Upper lobe of left lung (tissue), 6 donors: ENCODE measurements at places on chromosomes 11 and 22.

DNA sequence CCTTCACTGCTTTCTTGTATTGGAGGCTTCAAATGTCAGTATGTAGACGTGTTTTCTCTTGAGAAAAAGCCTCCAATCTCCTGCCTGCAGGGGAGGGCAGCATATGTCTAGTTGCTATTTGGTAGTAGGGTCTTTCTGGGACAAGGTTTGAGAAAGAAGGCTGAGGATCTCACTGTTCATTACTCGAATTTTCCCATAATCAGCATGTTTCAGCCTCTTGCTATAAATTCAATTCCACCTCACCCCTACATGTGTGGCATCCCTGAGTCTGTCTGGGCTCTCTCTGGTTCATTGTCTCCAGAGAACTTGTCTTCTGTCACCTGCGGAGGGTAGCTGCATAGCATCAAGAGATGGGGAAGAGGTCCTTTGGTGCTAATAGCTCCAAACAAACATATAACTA is 19.5 kb upstream of the CCDC83 start:
- DNase-seq, result no peak

GRCh38 chr11:134853992-134854991 is 442.2 kb upstream of the B3GAT1 start:
- no peak for DNase-seq

- no peak for DNase-seq
Observed at GRCh38 chr11:88360141-88360540, 22.6 kb upstream of the CTSC start.

DNA sequence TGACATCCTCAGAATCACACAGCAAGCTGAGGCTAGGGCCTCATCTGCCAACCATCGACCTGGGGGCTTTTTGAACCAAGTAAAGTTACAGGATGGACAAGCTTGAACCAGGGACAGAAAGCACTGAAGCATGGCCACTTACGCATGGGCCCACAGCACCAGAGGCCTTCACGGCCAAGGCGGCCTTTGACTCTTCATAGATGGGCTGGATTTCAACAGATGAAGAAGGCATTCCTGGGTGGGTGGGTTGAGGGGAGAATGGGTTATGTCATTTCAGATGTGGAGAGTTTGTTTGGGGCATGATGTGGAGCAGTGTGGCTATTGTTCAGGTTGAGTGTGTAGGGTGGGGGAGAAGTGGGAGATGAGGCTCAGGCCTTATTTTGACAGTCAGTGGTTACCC is 60.2 kb downstream of the LRRC32 start:
- DNase-seq, result no peak

DNA sequence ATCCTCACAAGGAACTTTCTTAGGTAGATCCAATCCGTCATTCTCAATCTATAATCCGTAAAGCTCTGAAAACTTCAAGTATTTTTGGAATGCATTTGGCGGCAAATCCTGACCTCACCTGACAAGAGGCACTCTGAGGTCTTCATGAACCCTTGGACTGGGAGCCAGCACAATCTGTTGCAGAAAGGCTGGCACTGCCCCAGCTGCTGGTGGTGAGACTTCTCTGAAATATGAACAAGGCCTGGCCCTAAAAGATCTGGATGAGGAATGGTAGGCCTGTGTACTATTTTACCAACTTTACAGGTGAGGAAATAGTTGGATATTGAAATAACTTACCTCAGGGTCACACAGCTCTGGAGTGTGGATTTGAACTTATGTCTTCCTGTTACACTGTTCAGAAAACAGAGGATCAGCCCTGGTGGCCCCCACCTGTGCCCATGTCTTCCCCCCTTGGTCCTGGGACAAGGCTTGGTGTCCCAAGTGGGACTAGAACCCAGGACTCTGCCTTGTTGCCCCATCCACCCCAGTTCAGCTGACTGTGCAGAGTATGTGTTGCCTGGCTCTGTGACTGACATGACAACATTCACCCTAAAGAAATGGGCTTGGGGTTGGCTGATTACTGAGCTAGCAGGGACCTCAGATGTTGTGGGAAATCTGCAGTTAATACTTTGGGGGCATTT is 471.4 kb downstream of the MN1 start:
- DNase-seq, result no peak

DNA sequence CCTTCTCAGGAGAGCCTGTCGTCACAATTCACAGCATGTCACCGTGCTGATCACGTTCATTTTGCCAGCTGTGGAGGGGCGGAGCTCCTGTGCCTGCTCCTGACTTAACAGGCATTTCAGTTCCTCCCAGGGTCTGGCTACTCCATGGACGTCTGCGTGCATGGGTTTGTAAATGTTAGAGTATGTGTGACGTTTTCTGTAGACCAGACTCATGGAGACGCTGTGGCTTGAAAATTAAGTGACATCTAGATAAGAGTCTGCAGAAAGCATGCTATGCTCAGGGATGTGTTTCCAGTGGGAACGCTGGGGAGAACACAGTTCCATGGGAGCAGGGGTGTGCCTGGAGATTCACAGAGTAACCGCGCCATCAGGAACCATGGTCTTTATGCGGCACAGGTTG is 804.0 kb downstream of the TBC1D22A start:
- DNase-seq, result no peak

DNA sequence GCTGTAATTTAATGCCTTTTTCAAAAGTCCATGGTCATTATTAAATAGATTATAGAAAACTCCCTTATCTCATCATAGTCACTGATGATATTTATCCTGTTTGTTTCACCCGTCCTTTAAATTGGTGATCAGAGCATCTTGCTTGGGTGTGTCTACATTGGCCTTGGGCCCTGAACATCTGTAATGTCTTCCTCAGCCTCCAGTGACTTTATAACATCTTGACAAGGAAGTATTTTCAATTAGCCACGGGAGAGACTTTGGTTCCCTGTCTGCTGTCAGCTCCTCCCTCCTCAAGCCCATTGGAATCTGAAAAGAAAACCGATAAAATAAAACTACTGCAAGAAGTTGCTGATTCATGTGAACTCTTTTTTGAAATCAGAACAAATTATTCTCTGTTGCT is 116.9 kb upstream of the TTC12 start:
- DNase-seq, result no peak

DNA sequence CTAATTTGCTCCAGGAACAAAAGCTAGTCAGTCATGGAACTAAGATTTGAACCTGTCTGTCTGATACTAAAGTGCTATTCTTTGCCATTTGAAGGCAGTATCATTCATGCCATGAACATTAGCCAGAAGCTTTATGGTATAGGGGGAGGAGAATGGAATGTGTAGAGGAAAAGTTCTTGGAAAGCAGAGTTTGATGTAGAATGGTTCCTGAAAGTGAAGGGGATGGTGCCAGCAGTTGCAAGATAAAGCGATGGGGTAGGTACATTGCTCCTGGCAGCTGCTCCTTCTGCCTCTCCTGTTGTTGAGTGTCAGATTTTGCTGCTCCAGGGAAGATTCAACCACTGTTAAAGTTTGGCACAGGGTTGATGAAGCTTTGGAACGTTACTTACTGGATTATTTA is 53.4 kb downstream of the ARHGAP42 start:
- no peak for DNase-seq

GRCh38 chr11:31814176-31814868 is 3.2 kb upstream of the PAX6 start:
- no peak for DNase-seq

DNA sequence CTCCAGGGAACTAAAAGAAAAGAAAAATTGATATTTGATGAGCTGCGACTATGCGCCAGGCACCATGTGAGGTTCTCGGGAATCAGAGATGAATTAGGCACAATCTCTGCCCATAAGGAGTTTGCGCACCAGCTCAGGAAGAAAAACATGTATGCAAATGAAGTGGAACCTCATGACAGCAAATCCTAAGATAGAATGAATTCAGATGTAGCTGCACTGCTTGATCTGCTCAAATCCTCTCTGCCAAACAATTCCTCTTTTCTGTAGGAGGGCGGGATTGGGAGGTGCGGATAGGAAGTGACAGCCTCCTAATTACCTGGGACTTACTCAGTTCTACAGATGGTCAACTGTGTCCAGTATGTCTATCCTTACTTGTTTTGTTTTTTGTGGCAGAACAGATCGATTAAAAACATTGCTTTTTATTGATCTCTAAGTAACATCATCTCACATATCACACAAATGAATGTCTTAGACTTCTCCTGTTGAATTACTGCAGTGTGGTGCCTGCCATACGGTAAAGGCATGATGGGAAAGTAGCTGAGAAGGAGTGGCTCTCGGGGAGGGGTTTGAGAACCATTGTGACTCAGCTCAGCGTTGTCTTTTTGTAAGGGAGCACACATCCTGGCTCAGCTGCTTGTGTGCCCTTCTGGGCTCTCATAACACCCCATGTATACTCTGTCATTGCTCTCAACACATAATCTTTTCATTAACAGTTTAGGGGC is 13.9 kb downstream of the CRTAM start:
- DNase-seq, result no peak

GRCh38 chr11:20547411-20547810 is 52.0 kb upstream of the SLC6A5 start:
- DNase-seq, result no peak

- no peak for DNase-seq
Observed at GRCh38 chr22:23553924-23554870, 25.9 kb downstream of the IGLL1 start.

DNA sequence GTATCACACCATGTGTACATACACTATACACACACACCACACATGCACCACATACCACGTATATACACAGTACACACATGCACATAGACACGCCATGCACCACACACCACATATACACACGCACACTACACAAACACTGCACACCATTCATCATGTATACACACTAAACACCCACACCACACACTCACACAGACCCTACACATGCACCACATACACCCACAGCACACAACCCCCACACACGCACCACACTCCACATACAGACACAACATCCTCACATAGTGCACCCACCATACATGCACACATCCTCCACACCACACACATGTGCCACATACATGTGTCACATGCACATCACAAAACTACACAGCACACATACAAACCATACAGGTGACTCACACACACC is 397.1 kb downstream of the TBC1D22A start:
- no peak for DNase-seq

GRCh38 chr11:66981976-66982578 is 7.0 kb downstream of the C11orf86 start:
- no peak for DNase-seq

DNA sequence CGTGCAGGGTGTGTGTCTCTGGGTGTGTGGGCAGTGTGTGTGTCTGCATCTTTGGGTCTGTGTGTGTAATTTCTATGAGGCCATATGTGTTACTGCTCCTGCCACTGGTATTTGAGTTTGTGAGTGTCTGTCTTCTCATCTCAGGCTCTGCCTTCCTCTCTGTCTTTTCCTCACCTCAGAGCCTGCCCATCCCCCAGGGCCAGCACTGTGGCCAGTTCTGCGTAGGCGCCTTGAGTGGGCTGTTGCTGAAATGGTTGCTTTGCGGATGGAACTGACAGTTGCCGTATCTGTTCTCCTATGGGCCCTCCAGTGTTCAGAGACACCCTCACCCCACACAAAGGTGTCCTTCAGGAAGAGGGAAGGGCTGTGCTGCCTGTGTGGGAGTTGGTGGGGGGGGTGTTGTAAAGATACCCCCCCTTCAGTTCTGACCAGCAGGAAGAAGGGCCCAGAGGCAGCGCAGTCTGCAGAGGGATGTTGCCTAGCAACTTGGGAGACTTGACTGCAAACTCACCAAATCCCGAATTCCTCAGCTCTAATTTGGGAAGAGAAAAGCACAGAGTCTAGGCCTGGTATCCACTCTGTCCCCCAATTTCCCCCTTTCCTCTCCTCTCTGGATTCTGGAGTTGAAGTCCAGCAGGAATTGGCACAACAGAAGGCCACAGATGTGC is 2.0 kb upstream of the NRGN start:
- no peak for DNase-seq

DNA sequence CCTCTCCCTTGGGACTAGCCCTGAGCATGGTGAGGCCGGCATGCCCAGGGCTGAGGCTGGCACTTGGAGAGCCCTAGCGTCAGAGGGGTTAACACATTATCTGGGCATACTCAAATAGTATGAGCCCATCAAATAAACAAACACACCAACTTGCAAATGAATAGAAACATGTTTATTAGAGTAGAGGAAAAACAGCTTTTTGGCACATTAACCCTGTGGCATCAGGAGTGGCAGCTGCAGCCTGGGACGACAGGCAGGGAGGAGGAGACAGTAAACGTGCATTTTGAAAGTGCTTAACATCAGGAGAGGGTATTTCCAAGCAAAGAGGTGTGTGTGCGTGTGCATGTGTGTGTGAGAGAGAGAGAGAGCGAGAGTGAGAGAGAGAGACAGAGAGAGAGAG is 684.9 kb downstream of the NTM start:
- DNase-seq, result no peak

DNA sequence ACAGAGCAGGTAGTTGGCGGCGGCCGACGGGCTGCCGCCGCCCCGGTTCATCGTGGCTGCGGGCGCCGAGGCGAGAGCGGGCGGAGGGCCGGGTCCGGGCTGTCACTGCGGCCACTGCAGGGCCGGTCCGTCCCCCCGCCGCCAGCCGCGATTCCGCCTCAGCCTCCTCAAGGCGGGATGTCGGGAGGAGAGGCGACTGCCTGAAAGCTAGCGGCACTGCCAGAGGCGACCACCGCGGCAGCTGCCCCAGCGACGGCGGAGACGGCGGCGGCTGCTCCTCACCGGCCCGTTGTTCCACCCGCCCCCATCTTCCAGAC is 234 bp downstream of the SESN3 start:
- DNase-seq, result no peak

GRCh38 chr11:92822410-92822809 is 147.0 kb upstream of the MTNR1B start:
- DNase-seq, result no peak

DNA sequence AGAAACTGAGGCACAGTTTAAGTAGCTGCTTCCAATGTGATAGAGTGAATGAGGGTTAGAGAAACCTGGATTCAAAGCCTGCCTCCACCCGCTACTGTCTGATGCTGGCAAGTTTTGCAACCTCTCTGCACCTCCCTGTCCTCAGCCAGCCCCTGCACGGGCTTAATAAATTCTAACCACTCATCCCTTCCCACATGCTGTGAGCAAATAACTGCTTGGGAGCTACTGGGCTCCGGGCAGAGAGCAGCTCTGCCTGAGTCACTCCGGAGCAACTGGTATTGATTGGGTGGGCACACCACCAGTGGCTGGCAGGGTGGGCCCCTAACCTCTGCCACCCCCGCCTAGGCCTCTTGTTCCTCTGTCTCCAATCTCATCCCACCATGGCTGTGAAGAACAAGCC is 104.3 kb upstream of the SYT13 start:
- no peak for DNase-seq

DNA sequence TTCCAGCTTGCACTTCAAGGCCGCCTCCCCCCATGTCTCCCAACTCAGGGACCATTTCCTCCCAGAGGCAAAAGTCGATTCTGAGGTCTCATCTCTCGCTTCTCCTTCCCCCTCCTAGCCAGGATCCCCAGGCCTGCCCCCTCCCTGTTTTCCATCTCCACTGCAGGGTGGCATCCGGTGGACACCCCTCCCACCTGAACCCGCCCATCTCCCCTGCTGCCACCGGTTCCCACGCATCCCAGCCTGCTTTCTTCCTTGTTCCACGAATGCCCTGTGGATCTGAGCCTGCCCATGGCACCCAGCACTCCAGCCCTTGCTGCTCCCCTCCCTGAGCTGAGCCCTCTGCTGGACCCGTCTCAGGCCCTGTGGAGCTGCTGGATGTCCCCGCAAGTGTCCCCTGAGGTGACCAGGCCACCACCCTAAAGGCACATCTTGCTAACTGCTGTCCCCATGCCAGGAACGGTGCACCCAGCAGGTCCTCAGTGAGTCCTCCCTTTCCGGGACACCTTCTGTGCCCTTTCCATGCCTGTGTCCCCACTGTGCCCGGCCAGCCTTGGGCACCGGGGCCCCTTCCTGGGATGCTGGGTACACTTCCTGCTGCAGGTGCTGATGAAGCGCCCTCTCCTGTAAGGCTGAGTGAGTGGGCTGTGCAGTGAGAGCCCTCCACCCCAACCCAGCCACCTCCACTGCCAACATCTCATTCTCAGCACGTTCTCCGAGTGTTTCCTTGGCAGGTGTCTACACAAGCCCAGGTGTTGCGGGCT is 936 bp downstream of the IL17REL start:
- peak; percentile 51 for DNase-seq
